ENCODE measurements at places on chromosomes 16 and 17.

DNA sequence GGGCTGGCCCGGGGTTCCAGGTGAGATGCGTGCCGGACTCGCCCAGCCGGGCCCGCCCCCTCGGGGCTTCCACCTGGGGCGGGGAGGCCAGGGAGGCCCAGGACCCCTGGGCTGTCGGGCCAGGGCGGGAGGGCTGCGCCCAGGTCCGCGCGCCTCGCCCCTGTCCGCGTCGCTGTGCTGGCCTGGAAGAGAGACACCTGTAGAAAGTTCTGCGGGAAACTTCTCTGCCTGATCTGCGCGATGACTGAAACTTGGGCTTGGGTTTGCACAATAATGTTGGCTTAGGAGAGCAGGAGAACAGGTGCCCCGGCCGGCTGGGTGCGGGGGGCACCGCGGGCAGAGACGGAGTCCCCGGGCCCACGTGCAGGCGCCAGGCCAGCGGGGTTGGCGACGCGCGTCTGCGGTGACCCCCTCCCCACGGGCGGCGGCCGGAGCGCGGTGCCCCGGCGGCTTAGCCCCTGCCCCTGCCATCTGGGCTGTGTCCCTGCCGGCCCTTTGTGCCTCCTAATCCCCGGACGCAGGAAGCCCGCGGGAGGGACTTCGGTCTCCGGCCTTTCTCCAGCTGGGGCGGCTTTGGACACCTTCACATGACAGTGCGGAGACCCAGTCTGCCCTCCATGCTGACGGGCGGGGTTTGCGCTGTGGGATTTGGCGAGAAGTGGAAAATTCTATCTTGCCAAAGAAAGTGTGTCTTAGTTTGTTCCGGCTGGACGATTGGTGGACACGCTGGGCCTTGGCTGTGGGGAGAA is 483 bp downstream of the LLGL2 start:
- no peak for DNase-seq

GRCh38 chr17:37045351-37045922 is 96.7 kb downstream of the AATF start:
- no peak for DNase-seq

DNA sequence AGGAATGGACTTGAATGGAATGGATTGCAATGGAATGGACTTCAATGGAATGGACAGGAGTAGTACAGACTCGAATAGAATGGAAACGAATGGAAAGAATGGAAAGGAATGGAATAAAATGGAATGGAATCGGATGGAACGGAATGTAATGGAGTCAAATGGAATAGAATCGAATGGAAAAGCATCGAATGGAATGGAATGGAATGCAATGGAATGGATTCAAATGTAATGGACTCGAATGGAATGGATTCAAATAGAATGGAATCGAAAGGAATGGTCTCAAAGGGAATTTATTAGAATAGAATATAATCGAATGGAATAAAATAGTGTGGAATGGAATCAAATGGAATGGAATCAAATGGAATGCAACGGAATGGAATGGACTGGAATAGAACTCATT is 484.9 kb upstream of the WSB1 start:
- peak; percentile 18 for DNase-seq

DNA sequence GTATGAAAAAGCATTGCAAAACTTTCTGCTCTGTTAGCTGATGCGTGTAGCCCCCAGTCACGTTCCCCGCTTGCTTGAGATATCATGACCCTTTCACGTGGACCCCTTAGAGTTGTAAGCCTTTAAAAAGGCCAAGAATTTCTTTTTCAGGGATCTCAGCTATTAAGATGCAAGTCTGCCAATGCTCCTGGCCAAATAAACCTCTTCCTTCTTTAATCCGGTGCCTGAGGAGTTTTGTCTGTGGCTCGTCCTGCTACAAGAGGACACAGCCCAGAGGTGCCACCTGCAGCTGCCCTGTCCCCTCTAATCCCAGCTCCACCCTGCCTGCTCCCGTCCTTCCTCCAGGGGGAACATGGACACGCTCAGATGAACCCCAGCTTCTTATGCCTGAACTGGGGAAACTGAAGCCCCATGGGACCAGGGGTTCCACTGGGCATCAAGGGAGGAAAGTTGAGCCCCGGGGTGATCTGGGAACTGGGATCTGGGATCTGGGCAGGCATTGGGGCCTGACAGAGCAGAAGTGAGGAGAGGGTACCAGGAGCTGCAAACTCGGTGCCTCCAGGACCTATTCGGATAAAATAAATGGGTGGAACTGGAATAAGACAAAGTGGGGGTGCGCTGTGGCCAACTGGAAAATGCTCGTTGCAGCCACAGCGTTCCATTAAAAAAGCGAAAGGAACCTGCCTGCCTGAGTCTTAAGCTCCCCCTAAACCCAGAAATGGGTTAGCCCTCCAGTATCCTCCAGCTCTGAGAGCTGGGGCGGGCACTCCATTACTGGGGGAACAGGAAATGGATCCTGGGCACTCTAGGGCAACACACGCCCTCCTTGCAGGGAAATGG is 19.7 kb downstream of the QPRT start:
- DNase-seq = no peak

- no peak for DNase-seq
Measured at GRCh38 chr17:66423056-66423955, 120.9 kb downstream of the PRKCA start.

- no peak for DNase-seq
Measured at GRCh38 chr16:85586380-85587104, 26.6 kb upstream of the GSE1 start.

- no peak for DNase-seq
Measured at GRCh38 chr16:50644729-50645128, 36.4 kb downstream of the SNX20 start.

DNA sequence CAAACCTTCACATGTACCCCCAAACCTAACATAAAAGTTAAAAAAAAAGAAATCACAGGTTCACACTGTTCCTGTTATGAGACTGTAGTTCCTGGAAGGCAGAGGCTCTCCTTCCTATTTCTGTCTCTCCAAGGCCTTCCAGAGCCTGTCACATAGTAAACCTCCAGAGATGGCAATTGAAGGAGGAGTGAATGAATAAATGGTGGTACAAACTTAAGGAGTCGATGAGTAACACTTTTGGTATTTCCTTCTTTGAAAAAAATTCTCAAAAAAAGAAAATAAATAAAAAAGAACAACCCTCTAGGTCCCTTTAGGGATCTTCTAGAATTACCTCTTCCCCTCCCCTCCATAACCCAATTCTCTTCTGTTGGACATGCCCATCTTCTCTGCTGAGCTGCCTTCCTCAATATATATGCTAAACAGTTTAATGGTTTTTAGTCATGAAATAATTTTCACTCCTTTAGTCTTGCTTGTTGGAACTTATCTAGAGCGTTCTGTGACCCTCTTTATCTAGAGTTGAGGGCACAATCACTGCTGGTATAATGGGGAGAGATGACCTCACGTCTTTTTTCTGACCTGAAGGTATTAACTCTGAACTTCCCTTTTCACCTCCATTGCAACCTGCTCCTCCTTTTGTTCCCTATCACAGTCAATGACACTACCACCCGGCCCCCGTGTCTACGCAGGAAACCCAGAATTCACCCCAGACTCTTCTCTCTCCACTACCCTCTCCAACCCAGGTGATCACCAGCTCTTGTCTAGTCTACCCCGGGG is 1.7 kb upstream of the TAF15 start:
- no peak for DNase-seq

- no peak for DNase-seq
Measured at GRCh38 chr16:51640196-51640595, 489.1 kb upstream of the SALL1 start.

DNA sequence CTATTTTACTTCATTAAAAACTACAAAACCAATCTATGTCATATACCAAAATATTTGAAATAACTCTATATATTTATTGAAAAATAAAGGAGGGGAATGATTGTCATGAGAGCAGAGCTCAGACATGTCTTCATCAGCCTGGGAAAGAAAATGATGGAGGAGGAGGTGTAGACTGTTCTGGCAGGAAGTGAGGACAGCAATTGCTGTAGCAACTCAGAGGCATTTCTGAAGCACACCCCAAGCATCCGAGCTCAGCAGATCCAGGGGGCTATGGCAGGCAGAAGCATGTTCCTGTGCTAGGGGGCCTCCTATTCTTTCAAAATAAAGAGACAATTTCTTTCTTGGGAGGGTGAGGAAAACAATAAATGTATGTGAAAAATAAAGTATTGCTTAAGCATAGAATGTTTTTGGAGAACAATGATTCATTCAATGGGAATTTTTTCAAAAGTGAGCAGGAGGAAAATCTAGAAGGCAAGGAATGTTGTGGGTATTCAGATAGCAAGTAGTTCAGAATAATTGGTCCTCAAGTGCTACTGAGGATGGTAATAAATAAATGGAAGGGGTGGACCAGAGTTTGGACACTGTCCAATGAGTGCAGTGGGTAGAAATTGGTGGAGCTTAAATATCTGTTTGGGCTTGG is 383.4 kb downstream of the CDH11 start:
- no peak for DNase-seq
